Left colon (tissue), 2 donors: ENCODE measurements at places on chromosomes 12 and 14.

- no peak for DNase-seq
Measured at GRCh38 chr12:84982888-84983287, 53.2 kb downstream of the TSPAN19 start.

GRCh38 chr14:102227184-102227964, 77.6 kb downstream of the MOK start:
- DNase-seq = no peak

DNA sequence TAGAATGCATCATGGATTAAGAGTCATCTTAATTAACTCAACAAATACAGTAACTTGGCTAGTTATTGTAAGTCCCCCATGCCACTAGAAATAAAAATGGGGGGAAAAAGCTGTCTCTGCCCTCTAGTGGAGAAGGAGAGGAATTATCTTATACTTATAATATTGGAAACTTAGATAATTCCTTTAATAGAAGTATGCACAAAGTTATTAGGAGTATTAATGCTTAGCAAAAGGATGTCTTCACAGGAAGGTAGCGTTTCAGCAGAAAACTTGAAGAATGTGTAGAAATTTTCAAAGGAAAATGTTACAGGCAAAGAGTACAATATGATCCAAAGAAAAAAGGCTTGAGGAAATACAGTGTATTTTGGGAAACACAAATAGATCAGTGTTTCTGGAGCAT, 19.8 kb downstream of the OR5AU1 start:
- no peak for DNase-seq

GRCh38 chr14:52366796-52367315, 52.7 kb downstream of the PTGER2 start:
- no peak for DNase-seq

- DNase-seq = no peak
Measured at GRCh38 chr14:55645845-55646832, 66.1 kb downstream of the KTN1 start.

- no peak for DNase-seq
Measured at GRCh38 chr12:131103669-131104462, 150.2 kb downstream of the ADGRD1 start.

GRCh38 chr12:48422060-48422459, 50.3 kb upstream of the ANP32D start:
- DNase-seq = no peak

GRCh38 chr14:59707778-59708561, 131.4 kb upstream of the CCDC175 start:
- DNase-seq = no peak

DNA sequence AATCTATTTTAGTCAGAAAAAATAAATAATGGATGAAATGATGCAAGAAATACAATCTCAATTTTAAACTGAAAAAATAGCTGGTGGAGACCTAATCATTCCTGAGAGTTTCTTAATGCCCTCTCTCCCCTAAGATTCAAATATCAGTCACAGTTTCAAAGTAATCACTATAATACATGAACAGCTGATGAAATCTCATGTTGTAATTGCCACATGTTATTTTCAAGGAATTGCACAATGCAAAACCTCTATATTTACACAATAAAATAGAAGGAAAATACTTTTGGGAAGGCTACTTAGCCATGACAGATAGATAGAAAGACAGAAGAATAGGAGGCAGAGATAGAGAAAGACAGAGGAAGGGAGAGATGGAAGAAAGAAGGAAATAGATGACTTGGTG, 18.2 kb downstream of the IFNG-AS1 start:
- DNase-seq = no peak

GRCh38 chr14:61533513-61534255, 161.6 kb upstream of the HIF1A start:
- DNase-seq = no peak

DNA sequence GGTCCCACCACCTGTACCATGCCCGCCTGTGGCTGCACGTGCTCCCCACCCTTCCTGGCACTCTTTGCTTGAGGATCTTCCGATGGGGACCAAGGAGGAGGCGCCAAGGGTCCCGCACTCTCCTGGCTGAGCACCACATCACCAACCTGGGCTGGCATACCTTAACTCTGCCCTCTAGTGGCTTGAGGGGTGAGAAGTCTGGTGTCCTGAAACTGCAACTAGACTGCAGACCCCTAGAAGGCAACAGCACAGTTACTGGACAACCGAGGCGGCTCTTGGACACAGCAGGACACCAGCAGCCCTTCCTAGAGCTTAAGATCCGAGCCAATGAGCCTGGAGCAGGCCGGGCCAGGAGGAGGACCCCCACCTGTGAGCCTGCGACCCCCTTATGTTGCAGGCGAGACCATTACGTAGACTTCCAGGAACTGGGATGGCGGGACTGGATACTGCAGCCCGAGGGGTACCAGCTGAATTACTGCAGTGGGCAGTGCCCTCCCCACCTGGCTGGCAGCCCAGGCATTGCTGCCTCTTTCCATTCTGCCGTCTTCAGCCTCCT, 1.1 kb downstream of the INHBE start:
- DNase-seq = peak; percentile 48

GRCh38 chr12:107602446-107602845, 83.2 kb upstream of the PWP1 start:
- DNase-seq = no peak

- DNase-seq = no peak
Measured at GRCh38 chr12:81866081-81866480, 106.9 kb upstream of the PPFIA2 start.

DNA sequence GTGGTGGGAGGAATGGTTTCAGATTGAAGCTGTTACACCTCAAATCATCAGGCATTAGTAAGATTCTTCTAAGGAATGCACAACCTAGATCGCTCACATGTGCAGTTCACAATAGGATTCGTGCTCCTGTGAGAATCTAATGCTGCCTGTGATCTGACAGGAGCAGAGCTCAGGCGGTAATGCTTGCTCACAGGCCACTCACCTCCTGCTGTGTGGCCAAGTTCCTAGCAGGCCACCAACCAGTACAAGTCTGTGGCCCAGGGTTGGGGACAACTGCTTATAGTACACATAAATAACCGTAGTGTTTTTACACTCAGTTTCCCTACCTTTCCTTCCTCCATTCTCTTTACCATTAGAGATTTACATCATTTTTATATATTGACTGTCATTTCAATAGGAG, 121.4 kb downstream of the SLCO1B3 start:
- DNase-seq = no peak

DNA sequence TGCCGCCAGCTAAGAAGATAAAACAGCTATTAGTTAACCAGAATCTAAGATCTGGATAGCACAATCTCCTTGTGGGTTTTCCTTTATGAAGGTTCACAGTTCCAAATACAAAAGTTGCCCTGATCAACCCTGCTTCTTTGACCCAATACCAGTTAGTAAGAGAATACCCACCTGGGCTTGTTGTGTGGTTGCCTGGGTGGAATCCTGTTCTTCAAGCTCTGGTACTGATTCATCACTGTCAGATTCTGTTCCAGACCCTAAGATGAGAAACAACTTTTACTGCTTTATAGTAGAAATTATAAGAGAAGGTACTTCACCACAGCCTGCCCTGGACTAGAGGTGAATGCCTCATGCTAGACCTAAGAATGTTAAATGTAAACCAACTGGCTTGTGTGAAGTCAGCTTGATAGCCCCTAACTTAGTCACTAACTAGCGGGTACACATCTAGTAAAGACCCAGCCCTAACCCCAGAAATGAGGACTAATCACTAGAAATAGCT, 10.6 kb downstream of the NACA start:
- no peak for DNase-seq

DNA sequence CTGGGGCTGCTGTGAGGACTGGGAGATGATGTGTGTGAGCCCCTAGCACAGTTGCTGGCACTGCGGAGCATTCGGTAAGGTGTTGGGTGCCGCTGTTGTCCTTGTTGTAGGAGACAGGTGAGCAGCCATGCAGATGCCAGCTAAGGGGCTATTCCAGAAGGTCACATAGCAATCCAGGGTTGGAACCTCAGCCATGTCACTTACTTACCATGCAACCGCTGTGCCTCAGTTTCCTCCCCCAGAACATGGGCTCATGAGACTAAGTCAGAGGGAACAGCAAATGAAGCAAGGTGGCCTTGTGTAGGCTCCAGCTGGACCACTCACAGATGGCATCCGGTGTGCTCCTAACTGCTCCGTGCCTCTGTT, 13.2 kb downstream of the DTX1 start:
- DNase-seq = no peak

DNA sequence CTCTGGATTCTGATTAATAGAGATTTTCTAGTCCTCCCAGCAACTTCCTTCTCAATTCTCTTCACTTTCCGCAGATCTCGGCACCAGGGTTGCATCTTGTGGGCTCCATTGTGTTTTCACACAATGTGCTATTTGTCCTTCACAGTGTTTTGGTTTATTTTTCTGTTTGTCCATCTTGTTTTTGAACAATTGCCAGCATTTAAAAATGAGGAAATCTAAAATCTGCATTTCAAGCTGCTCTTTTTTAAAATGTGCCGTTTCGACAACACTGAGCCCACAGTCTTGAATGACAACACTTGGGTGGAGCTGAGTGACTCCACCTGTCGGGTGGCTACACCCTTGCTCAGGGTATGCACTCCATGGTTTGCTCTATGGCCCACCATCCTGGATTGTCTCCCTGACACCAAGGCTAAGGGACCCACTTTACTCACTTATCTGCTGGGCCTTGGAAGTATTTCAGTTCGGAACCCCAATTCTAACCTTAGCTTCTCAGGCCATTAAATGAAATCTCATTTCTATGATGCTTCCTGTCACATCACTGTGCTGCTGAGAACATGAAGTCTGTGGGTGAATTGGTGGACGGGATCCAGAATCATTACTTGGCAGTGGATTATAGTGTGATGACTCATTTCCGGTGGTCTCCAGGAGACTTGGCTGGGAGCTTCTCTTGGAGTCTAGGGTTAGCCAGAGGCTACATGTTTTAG, 3.4 kb upstream of the MYRFL start:
- no peak for DNase-seq

- no peak for DNase-seq
Measured at GRCh38 chr14:95322651-95323050, 2.9 kb upstream of the CLMN start.

DNA sequence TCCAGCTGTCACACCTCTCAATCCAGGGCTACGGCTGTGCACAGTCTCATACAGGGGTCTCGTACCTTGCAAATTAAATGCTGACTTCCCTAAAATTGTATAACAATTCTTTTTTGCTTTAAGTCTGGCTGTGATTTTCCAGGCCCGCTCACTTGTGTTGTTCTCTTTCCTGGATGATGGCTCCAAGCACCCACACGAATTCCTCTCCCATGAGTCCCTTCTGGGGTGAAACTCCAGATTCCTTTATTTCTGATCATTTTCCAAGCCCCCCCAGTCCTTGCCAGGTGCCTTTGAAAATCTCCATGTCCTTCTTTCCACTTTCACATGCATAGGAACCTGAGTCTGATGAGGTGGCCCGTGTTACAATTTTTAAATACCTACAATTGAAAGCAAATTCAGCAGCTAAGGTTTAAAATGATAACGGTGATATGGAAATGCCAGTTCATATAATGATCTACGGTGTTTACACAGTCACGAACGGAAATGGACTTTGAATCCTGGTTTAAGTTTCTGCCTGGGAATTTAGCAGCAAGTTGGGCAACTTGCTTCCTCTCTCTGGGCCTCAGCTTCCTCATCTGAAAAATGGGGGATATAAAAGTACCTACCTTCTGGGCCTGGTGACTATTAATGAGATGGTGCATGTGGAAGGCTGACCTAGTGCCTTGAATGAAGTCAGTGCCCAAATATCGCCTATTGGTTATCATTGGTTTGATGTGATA, 85.5 kb downstream of the STAB2 start:
- no peak for DNase-seq

DNA sequence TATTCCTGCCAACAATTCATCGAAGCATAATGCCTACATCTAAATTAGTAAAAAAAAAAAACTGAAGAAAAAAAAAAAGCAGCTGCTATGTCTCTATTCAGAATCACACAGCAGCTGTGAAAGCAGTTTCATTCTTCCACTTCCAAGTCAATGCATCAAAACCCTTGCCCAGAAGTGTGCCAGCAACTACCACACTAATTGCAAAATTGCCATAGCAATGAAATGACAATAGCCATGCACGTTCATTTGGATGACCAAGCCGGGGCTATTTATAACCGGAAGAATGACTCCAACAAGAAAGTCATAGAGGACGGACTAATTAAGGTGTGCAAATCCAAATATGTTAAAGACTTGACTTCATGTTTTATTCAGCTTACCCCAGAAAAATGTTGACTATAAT, 42.5 kb downstream of the SLC2A13 start:
- DNase-seq = no peak

- no peak for DNase-seq
Measured at GRCh38 chr12:52366738-52367485, at the start of gene KRT85. KRT85 (minus strand) TSS chr12:52367481; CDS start chr12:52367405, 76 bp downstream.

GRCh38 chr14:56501909-56502530, 77.6 kb upstream of the TMEM260 start:
- DNase-seq = no peak

DNA sequence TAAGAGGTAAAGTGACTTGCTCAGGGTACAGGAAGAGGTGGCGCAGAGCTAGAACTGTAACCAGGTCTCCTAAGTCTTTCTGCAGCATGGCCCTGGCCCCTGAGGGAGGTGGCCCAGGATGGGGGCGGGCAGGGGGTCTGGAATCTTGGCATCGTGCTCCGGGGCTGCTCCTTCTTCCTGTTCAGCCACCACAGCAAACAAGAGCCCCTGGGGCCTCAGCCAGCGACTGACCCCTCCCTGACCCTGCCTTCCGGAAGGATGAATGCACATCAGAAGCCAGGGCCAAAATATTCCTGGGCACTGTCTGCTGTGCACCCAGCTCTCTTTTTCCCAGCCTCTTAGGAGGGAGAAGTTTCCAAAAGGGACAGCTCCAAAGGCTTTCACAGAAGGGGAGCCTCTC, 242.8 kb downstream of the DPF3 start:
- no peak for DNase-seq

DNA sequence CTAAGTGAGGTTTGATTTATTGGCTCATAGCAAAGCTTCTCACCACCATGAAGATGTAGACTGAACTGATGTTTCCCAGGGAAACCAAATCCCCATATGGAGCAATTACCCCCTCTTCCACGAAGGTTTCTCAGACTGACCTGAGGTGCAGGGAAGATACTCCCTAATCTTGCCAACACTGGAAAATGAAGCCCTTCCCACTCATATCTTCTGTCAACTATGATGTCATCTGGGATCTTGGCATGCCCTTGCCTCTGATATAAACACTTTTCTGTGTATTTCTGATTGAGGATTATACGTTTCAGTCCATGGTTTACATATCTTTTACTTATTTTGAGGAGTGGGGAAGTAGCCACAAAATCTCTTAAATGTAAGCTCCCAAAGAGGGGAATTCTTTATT, 14.1 kb upstream of the CISTR start:
- DNase-seq = no peak

- no peak for DNase-seq
Measured at GRCh38 chr12:93880853-93881522, 203.8 kb downstream of the CRADD start.

- peak; percentile 30 for DNase-seq
Measured at GRCh38 chr14:66038618-66039017, 447.6 kb upstream of the CCDC196 start.

- no peak for DNase-seq
Measured at GRCh38 chr14:44361083-44361482, 146.0 kb downstream of the FSCB start.

GRCh38 chr14:43413084-43413483, 1094.0 kb downstream of the FSCB start:
- DNase-seq = no peak

GRCh38 chr12:69052613-69053408, 119.8 kb upstream of the CPM start:
- no peak for DNase-seq

GRCh38 chr14:95830386-95830785, 46.2 kb upstream of the TUNAR start:
- DNase-seq = no peak

GRCh38 chr12:116406529-116406928, 129.0 kb upstream of the MED13L start:
- peak; percentile 42 for DNase-seq
